Stimulated activated CD4-positive, alpha-beta T cell treated with anti-CD3 and anti-CD28 coated beads, Interleukin-15, amount 100 ng/mL, for 1 hour (primary cell): ENCODE measurements at places on chromosomes 12 and 14.

GRCh38 chr12:57722716-57723629 lies 15.6 kb downstream of the AGAP2 start:
- no peak for DNase-seq

DNA sequence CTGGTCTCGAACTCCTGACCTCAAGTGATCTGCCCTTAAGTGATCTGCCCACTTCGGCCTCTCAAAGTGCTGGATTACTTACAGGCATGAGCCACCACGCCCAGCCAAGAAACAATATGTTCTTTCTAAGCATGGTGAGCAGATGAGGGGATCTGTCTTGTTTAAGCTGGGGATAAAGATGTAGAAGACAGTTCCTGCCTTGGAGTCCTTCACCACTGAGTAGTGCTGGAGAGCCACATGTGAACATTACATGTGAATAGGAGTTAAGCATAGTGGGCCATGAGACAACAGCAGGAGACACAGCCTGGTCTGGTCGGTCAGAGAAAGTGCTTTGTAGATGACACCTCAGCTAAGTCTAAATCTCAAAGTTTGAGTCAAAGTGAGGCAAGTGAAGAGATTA lies 26.0 kb downstream of the TMBIM6 start:
- DNase-seq = no peak

DNA sequence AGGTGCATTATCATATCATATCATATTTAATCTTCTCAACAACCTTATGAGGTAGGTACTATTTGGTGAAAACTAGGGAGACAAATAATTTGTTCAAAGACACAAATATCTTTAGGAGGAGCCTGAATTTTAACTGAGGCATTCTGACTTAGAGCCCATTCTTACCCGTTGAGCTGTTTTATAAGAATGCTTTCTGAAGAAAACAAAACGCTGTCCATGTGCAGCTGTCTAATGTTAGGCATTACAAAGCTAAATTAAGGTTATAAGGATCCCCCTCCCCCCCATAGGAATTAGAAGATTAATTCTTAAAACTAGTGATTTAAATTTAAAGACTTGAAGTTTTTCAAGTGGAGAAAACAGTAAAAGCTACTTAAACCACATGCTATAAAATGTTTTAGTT lies 6.4 kb downstream of the KTN1 start:
- DNase-seq = no peak

DNA sequence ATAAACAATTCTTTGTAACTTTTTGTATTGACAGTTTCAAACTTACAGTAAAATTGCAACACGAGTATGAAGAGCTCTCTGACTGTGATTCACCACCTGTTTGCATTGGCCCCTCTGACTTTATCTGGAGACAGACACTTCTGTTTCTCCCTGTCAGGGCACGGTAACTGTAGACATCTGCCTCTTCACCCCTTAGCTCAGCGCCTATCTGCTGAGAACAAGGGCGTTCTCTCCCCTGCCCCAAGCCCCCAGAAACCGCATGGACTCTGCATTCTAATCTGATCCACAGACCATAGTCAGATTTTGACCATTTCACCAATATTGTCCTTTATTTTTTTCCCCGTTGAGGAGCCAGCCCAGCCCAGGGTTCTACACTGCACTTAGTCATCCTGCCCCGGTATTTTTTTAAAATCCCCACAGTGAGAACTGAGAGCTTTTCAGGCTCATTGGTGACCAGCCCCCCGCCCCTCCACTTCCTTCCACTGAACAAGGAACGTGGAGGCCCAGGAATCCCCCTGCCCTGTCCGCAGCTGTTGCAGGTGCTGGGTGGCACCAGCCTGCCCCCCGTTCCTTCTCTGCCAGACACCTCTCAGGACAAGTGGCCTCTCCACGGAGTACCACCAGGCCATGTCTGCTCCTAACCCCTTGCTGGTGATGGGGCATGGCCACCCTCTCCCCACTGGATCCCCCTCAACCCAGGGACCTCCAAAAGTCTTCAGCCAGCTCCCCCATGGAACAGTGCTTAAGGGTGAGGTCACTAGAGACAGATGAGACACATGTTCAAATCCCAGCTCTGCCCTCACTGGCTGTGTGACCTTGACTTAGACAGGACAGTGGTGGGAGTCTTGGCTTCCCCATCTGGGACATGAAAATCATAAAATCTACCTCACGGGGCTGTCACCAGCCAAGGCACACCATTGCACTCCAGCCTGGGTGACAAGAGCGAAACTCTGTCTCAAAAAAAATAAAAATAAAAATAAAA lies 11.2 kb downstream of the RHOF start:
- DNase-seq = no peak

DNA sequence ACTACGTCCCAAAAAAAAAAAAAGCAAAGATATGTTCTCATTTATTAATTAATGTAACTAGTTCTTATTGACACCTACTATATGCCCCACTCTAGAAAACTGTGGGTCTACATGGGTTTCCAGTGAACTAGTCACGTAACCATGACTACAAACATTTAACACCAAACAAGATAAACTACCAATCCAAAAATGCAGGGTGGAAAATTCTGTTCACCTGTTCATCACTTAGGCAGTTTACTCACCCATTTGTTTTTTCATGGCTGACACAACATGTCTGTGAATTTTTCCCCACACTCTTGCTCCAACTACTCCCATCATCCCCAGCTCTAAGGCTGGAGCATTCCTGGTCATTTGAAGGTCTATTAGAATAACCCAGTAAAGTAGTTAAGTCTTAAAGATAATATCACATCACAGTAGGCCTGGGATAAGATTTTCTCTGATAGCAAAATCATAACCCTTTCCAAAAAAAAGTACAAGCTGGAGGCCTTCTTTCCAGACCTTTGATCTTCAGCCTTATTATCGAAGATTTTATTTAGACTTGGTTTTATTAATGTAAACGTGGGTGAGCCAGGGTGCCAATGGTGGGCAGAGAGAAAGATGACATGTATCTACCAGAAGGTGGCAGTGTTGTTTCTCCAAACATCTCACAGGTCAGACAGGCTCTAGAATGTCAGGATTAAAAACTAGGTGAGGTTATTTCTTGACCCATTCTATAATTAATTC lies 61.6 kb upstream of the DAAM1 start:
- DNase-seq = no peak

GRCh38 chr12:131369094-131369845 lies 341.6 kb upstream of the SFSWAP start:
- DNase-seq = no peak

GRCh38 chr12:102962532-102962931 lies 5.1 kb downstream of the ASCL1 start:
- DNase-seq = no peak

DNA sequence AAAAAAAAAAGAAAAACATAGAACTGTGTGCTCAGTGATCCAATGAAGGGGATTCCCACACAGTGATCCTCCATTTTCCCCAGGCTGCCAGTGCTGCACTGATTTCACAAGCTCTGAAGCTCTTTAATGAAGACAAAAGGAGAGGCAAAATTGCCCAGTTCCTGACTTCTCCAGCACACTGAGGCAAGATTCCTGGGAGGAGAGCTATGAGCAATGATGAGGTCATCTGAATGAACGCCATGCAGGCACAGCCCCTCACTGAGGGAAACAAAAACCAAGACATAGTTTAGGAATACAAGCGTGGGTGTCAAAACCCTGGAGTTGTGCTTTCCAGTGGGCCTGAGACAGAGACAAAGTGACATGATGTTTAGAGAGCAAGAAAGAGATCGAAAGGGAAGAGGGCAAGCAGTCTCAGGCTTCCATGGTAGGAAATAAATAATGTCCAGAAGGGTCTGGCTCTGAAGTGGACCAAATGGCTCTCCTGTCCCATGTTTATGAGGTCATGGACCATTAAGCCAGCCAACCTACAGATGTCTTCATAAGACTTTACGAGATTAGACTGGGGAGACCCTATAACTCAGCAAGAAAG lies 40.9 kb upstream of the SMUG1 start:
- no peak for DNase-seq

DNA sequence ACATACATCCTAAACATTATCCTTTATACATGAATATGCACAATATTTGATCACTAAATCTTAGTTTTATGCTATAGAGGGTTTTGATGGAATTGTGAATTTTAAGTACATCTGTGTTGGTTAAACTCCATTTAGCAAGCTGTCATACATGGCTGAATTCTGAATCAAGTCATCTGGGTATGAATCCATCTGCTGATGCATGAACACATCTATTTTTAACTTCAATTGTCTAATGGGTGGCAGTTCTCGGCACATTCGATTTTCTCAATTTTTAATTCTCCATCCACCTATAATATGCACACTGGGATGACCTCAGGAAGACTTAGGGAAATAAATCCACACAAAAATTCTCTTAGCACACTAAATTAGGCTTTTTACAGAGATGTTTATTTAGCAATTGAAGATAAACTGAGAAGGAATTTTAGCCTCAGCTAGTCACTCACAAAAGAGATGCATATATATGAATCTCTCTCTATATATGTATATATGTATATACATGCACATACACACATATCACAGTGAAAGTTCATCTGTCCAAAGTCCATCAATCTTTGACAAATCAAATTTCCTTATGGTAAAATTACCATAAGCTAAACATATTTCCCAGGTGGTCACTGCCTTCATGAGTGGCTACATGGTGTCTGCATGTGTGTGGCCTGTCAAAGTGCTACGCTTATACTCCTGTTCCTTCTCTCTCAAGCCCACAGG lies 44.5 kb upstream of the VPS33A start:
- no peak for DNase-seq

- DNase-seq = no peak
Observed at GRCh38 chr12:113087193-113087592, 30.7 kb downstream of the DTX1 start.

DNA sequence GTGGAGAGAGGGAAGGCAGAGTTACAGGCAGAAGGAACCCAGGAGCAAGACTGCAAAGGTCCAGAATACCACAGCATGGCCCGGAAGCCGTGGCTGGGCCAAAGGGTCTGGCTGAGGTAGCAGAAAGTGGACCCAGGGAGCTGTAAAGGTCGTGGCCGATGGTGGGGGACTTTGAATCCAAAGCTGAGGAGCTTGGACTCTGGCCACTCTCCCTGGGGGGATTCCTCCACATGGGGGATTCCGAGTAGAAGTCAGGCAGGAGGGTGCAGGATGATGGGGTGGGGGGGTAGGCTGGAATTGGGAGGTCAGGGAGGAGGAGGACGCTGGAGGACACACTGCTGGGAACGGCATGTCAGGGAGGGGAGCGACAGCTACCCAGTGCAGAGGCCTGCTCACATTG lies 125.2 kb downstream of the GCH1 start:
- DNase-seq = no peak

DNA sequence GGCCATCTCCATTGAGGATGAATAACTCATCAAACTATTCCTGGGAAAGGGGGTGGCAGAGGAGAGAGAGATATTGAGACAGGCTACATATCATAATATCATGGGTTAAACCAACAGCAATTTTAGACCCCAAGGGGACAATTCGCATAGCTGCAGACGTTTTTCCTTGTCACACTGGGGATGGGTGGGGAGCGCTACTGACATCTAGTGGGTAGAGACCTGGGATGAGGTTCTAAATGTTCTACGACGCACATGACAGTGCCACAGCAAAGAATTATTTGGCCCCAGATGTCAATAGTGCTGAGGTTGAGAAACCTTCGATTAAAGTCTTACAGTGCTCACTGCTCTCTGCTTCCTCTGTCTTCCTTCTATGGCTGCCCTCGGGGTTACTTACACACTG lies 425.6 kb downstream of the NRXN3 start:
- no peak for DNase-seq

DNA sequence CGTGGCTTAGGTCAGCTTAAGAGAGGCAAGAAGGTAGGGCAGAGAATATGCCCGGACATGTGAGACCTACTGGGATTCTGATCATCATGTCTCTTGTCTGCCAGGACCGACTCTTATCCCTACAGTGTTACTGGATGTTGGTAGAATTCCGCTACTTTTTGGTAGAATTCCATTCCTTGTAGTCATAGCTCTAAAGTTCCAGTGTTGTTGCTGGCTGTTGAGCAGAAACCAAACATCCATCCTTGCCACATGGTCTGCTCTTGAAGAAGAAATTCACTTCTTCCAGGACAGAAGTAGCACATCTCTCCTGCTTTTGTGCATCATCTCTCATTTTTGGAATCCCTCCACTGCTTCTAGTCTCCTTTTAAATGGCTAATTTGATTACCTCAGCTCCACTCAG lies 453.7 kb downstream of the RPL10L start:
- DNase-seq = no peak

DNA sequence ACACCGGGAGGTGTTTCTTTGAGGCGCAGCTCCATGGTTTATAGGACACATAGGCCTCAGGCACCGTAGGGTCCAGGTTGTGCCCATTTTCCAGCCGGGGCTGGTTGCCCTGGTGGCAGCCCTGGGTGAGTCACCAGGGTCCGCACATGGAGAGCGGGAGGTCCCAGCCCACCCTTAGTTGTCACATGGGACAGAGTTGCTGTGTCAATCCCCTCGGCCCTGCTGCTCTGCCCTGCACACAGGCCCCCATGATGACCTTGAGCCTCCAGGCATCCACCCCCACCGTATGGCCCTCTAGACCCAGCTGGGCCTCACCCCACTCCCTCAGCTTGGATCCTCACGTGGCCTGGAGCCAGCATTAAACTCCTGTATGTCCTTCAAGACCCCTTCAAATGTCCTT lies 7.7 kb downstream of the TRMT61A start:
- DNase-seq = no peak

- DNase-seq = no peak
Observed at GRCh38 chr14:91229005-91229382, 15.5 kb downstream of the GPR68 start.

GRCh38 chr14:35298351-35298750 lies 6.2 kb downstream of the PSMA6 start:
- no peak for DNase-seq

GRCh38 chr12:28631831-28632230 lies 441.6 kb downstream of the CCDC91 start:
- no peak for DNase-seq

DNA sequence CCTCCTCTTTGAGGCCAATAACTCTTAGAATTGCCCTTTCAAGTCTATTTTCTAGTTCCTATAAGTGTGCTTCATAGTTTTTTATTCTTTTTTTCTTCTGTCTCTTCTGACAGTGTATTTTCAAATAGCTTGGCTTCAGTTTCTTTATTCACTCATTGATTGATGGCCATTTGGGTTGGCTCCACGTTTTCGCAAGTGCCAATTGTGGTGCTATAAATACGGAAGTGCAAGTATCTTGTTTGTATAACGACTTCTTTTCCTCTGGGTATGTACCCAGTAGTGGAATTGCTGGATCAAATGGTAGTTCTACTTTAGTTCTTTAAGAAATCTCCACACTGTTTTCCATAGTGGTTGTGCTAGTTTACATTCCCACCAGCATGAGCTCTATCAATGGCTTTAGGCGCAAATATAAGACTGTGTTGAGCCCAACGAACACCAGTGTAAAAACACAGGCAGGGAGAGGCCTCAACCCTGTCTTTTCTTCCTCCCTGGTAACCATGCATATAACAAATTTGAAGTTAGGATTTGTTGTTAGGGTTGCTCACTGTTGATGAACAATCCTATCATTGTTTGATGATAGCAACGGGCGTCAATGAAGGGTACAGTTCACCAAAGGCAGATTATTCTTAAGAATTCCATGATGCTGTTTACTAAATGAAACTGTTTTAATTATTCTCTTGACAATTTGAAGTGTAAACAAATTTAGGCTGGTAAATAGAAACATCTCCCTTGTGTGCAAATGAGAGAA lies 13.3 kb upstream of the LMNTD1 start:
- DNase-seq = no peak
